IPS DF 6.9 (cell line): ENCODE measurements at places on chromosomes 16 and 17.

DNA sequence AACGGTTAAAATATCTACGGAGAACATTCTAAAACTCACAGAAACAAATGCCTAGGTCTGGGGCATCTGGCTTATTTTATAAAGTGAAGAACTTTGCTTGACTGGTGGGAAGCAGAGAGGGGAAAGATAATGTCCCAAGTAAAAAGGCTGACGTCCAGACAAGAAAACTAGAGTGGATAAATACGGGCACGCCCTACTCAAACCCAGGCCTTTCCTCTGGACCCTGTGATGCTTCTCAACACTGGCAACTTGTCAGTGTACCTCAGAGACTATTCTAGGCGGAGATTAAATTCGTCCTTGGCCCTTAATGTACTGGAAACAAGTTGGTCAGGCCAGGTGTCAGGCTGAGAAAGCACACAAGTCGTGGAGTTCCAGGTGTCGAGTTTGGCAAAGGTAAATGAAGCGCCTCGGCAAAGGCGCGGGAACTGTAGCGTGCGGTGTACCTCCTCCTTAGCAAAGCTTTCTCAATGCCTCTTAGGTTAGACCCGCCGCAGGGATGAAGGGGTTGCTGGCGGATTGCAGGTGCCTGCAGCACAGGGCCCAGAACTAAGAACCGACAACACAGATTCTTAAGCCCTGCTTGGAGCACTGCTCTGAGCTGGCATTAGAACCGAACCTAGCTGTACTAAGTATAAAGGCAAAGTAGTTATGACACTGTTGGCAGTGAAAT lies 668 bp upstream of the UNK start:
- no peak for DNase-seq

DNA sequence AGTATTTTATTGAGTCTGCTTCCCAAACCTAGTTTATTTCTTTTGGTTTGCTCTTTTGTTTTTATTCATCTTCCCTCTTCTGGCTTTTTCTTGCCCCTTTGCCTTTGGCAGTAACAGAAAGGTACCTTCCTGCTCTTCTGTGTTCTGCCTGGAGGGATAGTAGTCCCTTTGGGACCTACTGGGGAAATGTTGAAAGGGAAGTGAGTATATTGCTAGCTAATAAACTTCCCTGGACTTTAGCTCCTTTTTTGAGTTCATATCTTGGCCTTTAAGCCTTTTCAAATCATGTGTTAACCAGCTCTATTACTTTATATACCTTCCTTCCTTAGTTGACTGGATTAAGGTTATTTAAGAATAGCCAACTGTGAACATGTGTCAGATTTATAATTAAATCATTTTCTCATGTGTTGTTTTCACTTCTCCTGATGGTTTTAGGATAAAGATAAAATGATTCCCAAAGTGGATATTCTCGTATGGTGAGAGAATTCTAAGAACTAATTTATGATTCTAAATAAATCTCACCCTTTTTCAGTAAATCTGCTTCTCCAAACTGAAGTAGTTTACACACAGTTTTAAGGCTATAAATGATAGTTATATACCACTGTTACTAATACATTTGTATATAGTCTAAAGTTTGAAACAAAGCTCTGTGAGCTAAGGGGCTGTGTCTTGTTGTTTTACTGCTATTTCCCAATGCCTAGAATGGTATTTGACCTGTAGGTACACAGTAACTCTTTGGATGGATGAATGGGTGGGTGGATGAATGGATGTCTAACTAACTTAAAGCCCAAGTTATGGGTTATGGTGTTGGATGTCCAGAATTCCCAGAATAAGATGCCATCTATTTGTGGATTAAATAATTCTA lies 45.7 kb downstream of the OMG start:
- no peak for DNase-seq

GRCh38 chr16:10937068-10937859 lies 5.0 kb downstream of the DEXI start:
- DNase-seq = no peak

GRCh38 chr17:38920374-38921291 lies 4.8 kb upstream of the LASP1NB start:
- DNase-seq = no peak

GRCh38 chr17:79979816-79980215 lies 55.9 kb downstream of the TBC1D16 start:
- no peak for DNase-seq

GRCh38 chr16:83955218-83956130 lies 2.4 kb downstream of the OSGIN1 start:
- DNase-seq = no peak

- no peak for DNase-seq
Observed at GRCh38 chr17:63696381-63696961, 3.5 kb downstream of the LIMD2 start.

- DNase-seq = no peak
Observed at GRCh38 chr16:56774016-56774680, 44.2 kb downstream of the NUP93 start.

- DNase-seq = no peak
Observed at GRCh38 chr16:17160920-17161431, 309.8 kb downstream of the XYLT1 start.

DNA sequence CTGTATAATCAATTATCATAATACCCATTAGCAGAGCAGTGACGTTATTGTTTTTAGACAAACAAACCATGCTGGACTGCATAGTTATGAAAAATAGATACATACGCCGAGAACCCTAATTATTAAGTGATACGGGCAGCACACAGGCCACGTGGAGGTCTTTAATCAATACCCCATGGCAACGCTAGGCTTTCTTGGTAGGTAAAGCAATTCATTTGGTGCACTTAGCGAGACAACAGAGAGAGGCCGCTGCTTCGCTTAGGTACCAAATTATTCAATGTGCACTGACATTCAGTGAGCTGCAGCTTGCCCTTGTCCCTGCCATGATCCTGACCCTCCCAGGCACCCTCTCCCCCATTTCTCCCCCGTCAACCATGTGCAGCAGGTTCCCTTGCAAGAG lies 12.9 kb downstream of the SALL1 start:
- no peak for DNase-seq

DNA sequence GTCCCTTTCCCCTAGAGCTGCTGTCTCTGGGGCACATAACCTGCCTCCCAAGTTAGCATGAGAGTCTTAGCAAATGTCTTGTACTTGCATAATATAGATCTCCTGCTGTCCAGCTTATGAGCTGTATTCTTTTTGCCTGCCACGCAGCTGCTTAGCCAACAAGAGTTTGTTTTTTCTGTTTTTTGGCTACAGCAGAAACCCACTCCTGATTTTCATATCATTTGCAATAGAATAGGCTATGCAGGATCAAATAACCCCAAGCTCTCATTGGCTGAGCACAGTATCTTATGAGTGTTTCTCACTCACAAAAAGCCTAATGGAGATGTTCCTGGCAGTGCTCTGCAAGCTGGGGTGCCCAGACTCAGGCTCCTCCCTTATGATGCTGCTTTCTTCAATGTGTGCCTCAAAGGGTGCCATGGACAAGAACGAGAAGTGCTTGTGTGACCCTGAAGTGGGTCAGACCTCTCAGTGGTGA lies 23.1 kb downstream of the B9D1 start:
- DNase-seq = no peak

- DNase-seq = no peak
Observed at GRCh38 chr16:89623511-89624261, 10.2 kb downstream of the DPEP1 start.

GRCh38 chr17:34107019-34107418 lies 148.1 kb upstream of the CCL2 start:
- no peak for DNase-seq

- no peak for DNase-seq
Observed at GRCh38 chr16:78256686-78257375, 157.4 kb downstream of the WWOX start.

- DNase-seq = no peak
Observed at GRCh38 chr17:78558989-78559388, 18.2 kb downstream of the DNAH17 start.

GRCh38 chr17:12734926-12735325 lies 54.4 kb upstream of the ARHGAP44 start:
- DNase-seq = no peak

GRCh38 chr17:49290690-49291359 lies 60.2 kb upstream of the PHOSPHO1 start:
- no peak for DNase-seq

GRCh38 chr17:52390422-52390821 lies 231.9 kb upstream of the CA10 start:
- no peak for DNase-seq

GRCh38 chr16:81896902-81897301 lies 114.4 kb downstream of the SDR42E1 start:
- DNase-seq = no peak

DNA sequence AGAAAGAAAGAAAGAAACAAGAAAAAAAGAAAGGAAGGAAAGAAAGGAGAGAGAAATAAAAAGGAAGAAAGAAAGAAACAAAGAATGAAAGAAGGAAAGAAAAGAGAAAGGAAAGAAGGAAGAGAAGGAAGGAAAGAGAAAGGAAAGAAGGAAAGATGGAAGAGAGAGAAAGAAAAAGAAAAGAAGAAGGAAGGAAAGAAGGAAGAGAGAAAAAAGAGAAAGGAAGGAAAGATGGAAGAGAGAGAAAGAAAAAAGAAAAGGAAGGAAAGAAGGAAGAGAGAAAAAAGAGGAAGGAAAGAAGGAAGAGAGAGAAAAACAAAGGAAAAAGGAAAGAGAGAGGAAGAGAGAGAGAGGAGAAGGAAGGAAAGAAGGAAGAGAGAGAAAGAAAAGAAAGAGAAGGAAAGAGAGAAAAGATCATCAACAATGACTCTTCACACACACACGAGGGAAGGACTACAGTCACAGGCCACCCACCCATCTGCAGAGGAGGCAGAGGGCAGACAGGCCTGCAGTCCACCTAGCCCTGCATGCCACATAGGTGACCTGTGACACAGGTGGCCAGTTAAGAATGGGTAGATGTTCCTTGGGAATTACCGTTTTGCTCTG lies 23.9 kb downstream of the VWA3A start:
- no peak for DNase-seq

GRCh38 chr17:74832421-74832820 lies 27.3 kb downstream of the GRIN2C start:
- no peak for DNase-seq

DNA sequence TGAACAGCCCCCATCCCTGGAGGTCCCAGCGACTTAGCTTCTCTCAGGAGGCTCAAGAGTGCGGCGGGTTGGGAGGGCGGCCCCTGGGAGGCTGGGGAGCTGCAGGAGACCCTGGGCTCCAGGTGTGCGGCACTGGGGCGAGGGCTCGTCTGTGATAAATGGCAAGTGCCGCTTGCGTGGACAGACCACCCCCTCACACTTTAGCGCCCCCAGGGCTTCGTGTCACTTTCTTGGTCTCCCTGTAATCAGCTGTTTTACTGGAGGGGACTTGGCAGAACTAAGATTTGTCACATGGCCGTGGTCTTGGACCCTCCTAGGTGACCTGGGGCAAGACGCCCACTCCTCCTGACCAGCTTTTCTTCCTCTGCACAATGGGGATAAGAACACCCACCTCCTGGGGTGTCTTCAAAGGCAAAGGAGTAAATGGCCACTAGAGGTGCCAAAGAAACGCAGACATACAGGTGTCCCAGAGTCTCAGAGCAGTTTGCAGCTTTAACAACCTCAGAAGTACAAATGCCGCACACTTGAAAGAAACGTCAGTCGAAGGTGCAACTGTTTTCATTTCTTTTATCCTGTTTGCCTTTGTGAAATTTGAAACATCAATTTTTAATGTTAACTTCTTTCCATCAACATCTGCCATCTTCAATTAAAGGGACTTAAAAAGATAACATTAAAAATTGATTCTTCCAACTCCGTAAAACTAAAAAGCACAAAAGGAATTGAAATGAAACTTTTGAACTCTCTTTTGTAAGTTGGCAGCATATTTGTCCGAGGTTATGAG lies 946 bp downstream of the OSGIN1 start:
- no peak for DNase-seq

- no peak for DNase-seq
Observed at GRCh38 chr17:60910415-60910814, 232.8 kb downstream of the BCAS3 start.

- DNase-seq = no peak
Observed at GRCh38 chr17:21318439-21318838, 33.9 kb downstream of the MAP2K3 start.

GRCh38 chr17:8913879-8914278 lies 46.4 kb upstream of the PIK3R6 start:
- no peak for DNase-seq

DNA sequence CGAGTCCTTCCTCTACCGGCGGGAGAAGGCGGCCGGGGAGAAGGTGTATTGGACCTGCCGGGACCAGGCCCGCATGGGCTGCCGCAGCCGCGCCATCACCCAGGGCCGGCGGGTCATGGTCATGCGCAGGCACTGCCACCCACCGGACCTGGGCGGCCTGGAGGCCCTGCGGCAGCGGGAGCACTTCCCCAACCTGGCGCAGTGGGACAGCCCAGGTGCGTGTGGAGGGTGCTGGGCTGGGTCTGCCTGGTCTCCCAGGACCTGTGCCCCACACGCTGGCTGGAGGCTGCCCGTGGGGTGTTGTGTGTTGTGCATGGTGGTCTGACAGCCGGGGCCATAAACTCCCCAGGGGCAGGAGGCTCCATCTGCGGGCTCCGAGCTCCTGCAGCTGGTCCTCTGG lies 25.4 kb downstream of the FLYWCH1 start:
- no peak for DNase-seq

DNA sequence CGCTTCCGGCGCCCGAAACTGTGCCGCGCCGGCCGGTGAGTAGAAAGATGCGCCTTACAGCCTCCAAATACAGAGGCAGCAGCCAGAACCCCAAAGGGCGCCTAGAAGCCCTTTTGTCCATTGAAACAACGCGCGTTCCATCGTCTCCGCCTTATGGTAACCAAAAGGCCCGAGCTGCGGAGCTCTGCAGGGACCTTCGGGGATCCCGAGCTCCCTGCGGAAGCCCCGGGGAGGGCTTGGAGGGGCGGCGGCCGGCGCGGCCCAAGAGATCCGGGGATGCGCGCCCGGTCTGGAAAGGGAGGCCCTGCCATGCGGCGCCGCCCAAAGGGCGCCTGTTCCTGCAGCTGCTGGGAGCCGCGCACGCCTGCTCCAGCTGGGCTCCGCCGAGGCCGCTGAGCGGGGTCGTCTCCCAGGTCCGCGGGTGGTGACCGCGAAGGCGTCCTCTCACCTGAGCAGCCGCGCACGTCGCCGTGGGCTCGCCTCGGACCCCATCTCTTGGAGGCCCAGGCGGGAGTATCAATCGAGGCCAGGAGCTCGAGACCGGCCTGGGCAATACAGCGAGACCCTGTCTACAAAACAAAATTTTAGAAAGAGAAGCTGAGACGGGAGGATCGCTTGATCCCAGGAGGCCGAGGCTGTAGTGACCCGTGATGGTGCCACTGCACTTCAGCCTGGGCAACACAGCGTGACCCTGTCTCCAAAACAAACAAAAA lies 742 bp upstream of the FBXO31 start:
- DNase-seq = no peak

DNA sequence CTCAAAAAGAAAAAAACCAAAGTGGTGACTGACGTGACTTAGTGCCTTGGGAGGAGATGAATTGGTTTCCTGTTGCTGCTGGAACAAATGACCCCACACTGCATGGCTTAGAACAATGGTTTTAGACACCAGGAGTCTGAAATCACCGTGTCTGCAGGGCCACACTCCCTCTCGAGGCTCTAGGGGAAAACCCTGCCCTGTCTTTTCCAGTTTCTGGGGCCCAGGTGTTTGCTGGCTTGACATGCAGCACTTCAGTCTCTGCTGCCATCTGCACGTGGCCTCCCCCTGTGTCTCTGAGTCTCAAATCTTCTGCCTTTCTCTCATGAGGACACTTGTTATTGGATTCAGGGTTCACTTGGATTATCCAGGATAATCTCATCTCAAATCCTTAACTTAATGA lies 323.8 kb upstream of the TNRC6C start:
- no peak for DNase-seq
